Vagina (tissue), 2 donors: ENCODE measurements at places on chromosomes 12 and 14.

GRCh38 chr12:53999559-54000115 lies 324 bp upstream of the HOXC9 start:
- DNase-seq = no peak
- peak overlapping the region; percentile 25 for H3K4me3 ChIP-seq

GRCh38 chr12:76611533-76611932 lies 52.0 kb upstream of the OSBPL8 start:
- DNase-seq = no peak
- H3K27me3 ChIP-seq = no peaks in the 10 kb centered on the region
- peaks cover 17% of the 10 kb centered on the region for H3K4me1 ChIP-seq
- no peaks in the 10 kb centered on the region for H3K36me3 ChIP-seq
- H3K4me3 ChIP-seq = no peak overlapping the region
- peak overlapping the region; percentile 36 for H3K27ac ChIP-seq

GRCh38 chr14:88682495-88683114 lies 110.1 kb downstream of the EML5 start:
- no peaks in the 10 kb centered on the region for H3K36me3 ChIP-seq
- H3K4me3 ChIP-seq = no peak overlapping the region
- DNase-seq = no peak
- H3K27me3 ChIP-seq = no peaks in the 10 kb centered on the region
- no peak overlapping the region for H3K27ac ChIP-seq
- no peaks in the 10 kb centered on the region for H3K4me1 ChIP-seq

DNA sequence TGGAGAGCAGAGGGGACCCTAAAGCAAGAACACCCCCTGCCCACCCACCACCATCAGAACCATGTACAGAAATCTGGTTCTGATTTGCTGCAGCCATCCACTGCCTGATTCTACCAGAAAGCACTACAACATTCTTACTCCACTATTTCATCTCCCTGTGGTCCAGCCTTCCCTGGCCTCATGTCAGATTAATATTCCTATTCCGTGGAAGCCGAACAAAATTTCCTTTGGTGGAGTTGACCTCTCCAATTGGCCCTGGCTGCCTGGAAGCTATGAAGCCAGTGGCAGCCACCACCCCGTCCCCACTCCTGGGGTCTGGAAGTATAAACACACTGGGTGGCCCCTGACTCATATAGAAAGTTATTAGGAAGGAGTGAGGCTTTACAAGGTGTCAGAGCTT lies 60.2 kb downstream of the ANO2 start:
- H3K27me3 ChIP-seq = no peaks in the 10 kb centered on the region
- H3K4me1 ChIP-seq = no peaks in the 10 kb centered on the region
- DNase-seq = peak; percentile 69
- H3K36me3 ChIP-seq = no peaks in the 10 kb centered on the region
- no peak overlapping the region for H3K4me3 ChIP-seq
- no peak overlapping the region for H3K27ac ChIP-seq

DNA sequence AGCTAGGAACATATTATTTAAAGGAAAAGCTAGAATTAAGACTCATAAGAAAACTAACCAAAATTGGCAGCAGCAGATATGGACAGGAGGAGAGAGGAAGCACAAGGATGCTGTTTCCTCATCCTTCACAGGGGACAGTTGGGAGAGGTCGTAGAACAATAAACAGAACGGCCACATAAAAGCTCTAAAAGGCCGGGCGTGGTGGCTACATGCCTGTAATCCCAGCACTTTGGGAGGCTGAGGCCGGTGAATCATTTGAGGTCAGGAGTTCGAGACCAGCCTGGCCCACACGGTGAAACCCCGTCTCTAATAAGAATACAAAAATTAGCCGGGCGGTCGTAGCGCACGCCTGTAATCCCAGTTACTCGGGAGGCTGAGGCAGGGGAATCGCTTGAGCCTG lies 10.5 kb downstream of the TCL1B start:
- H3K27me3 ChIP-seq = no peaks in the 10 kb centered on the region
- no peak overlapping the region for H3K27ac ChIP-seq
- no peaks in the 10 kb centered on the region for H3K36me3 ChIP-seq

DNA sequence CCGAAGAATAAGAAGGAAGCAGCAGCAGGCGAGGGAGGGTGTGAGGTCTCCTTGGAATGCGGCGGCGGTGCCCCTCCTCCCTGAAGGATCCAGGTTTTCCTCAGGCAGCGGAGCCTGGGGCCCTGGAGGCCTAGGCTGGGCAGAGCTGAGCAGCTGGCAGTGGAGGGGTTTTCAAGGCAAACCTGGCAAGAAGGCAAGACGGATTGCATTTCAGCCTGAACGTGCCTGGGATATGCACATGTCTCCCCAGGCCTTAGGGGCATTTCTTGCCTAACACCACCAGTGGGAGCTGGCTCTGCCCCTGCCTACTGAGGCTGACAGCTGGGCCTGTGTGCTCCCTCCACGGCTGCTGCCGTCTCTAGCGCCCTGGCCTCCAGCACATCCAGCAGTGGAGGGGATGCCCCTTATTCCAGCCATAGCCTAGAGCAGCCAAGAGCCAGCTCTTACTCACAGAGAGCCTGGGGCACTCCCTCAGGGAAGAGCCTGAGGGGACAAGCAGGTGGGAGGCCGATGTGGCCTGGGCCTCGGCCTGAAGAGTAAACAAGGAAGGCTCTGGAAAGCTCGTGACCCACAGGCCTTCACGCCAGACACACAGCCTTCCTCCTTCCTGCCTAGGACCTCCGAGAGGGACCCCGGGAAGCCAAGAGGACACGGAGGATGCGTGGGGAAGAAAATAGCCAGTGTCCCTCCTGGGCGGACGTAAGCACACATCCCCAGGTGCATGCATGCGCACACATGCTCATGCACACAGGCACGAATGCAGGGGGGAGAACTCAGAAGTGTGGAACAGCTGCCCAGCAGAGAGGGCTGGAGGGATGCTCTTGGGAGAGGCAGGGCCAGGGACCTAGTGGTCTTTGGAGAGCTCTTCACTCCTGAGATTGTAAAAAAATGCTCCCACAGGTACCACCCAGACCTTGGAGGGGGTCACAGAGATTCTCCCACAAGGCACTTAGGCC lies 23.0 kb upstream of the EIF2B2 start:
- H3K27me3 ChIP-seq = no peaks in the 10 kb centered on the region
- H3K36me3 ChIP-seq = no peaks in the 10 kb centered on the region
- H3K4me3 ChIP-seq = no peak overlapping the region
- H3K27ac ChIP-seq = peak overlapping the region; percentile 36

DNA sequence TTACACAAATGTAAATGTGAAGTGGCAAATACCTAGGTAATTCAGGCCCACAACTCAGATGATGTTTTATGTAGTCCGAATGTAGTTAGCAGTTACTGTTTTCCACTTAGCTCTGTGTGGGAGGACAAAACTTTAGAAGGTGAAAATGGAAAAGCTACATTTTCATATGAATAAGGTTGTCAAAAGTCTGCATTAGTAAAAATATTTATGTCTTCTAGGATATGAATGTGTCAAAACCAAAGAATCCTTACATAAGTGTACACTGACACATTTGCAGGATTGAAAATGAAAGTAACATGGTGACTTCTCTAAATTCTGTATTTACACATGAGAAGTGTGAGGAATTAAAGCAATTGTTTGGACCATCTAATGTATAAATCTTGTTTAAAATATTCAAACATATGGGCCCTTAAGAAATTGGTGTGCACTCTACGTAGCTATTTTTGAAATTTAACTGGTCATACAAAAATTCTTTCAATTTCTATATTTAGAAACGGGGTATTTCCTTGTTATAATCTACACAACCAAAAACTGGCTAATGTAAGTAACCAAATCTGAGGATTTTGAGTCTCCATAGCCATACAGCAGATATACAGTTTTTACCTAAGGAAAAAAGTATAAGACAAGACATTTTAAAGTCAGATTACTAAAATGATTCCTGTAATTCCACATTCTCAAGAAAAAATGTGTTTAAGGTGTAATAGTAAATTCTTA lies 5.4 kb downstream of the CDKN1B start:
- no peaks in the 10 kb centered on the region for H3K27me3 ChIP-seq
- H3K27ac ChIP-seq = peak overlapping the region; percentile 100
- no peaks in the 10 kb centered on the region for H3K36me3 ChIP-seq
- no peak for DNase-seq
- H3K4me1 ChIP-seq = peaks cover 50% of the 10 kb centered on the region

DNA sequence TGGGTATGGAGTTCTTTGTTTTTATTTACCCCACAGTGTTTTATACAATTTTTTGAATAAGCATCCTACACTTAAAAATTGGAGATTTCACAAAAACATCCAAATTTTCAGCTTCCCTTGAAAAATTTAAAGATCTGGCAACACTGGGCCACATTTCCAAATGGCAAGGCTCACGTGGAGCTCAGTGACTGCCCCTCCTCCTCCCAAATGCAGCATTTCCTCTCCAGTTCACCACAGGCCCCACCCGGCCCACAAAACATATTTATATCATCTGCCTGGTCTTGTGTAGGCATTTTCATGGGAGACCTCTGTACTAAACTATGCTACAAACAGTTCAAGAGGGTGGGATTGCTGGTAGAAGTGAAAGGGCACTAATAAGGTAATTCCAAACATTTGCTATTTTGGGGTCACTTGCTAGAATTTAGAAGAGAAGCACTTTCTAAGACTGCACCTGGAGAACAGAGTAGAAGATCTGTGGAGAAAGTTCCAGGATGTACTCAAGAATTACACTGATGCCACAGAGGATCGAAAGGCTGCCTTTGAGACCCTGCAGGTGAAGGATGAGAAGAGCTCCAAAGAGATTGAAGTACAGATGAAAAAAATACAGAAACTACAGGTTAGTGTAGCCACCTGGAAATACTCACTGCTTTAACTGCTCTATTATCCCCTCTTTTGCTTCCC lies 7.3 kb downstream of the FKBP11 start:
- H3K36me3 ChIP-seq = no peaks in the 10 kb centered on the region
- no peak overlapping the region for H3K27ac ChIP-seq
- no peak overlapping the region for H3K4me3 ChIP-seq
- no peaks in the 10 kb centered on the region for H3K27me3 ChIP-seq
- no peak for DNase-seq
- no peaks in the 10 kb centered on the region for H3K4me1 ChIP-seq
